ENCODE measurements at places on chromosomes 5 and 9.

- DNase-seq, result no peak
These were observed 319.2 kb downstream of the GADD45G start for GRCh38 chr9:89923961-89924504.

DNA sequence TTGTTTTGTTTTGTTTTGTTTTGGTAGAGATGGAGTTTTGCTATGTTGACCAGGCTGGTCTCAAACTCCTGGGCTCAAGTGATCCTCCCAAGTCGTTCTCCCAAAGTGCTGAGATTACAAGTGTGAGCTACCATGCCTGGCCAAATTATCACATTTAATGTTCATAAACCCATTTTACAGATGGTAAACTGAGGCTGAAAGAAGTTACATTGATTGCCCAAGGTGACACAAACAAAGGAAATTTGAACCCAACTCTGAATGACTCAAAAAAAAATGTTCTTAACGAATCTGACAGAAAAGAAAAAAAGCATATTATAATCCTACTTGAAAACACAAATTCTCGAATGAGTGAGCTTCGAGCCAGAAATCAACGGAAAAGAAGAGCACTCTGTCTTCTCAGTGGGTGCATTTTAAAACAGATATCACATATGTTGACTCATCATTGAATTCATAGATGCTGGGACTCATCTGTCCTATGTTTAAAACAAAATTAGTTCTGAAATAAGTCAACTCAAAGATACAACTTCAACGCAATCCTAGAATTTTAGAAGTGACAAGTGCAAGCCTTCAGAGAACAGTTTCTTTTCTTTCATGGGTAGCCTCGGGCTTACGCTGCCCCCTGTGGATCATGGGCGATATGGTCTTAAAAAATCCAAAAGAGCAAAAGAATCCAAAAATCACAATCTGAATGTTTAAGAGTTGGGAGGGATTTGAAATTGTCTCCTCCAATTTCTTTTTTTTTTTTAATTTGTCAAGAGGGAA, 28.4 kb downstream of the TIMD4 start:
- DNase-seq, result no peak

GRCh38 chr9:129237164-129237611, 59.1 kb upstream of the IER5L start:
- no peak for DNase-seq

DNA sequence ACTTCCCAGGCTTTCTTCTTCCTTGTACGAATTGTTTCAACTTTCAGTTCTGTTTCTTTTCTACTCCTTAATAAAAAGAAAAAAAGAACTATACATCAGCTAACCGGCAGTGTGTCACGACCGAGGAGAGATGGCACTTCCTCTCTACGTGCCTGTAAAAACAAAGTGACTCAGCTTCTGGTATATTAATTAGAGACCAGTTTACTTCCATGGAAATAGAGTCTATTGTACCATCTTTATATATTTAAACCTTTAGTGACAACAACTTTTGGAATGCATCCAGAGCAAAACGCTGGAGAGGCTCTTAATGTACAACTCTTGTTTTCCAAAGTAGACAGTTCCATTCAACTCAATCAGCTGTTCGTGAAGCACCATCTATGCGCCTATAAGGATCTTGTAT, 94.5 kb upstream of the LIFR start:
- DNase-seq, result no peak

DNA sequence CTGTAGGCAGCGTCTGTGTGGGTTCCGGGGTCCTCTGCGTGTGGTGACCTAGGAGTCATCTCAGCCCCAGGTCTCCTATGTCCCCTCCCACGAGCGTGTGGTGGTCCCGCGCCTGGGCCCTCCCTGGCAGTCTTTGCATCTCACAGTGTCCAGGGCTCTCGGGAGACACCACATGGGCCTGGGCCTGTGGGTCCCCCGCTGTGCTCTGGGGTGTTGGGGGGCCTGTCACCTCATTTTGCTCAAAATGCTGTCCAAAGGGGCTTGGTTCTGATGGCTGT, 27.1 kb downstream of the CEP72 start:
- no peak for DNase-seq

- DNase-seq, result no peak
These were observed 17.5 kb downstream of the CAPSL start for GRCh38 chr5:35920890-35921289.

DNA sequence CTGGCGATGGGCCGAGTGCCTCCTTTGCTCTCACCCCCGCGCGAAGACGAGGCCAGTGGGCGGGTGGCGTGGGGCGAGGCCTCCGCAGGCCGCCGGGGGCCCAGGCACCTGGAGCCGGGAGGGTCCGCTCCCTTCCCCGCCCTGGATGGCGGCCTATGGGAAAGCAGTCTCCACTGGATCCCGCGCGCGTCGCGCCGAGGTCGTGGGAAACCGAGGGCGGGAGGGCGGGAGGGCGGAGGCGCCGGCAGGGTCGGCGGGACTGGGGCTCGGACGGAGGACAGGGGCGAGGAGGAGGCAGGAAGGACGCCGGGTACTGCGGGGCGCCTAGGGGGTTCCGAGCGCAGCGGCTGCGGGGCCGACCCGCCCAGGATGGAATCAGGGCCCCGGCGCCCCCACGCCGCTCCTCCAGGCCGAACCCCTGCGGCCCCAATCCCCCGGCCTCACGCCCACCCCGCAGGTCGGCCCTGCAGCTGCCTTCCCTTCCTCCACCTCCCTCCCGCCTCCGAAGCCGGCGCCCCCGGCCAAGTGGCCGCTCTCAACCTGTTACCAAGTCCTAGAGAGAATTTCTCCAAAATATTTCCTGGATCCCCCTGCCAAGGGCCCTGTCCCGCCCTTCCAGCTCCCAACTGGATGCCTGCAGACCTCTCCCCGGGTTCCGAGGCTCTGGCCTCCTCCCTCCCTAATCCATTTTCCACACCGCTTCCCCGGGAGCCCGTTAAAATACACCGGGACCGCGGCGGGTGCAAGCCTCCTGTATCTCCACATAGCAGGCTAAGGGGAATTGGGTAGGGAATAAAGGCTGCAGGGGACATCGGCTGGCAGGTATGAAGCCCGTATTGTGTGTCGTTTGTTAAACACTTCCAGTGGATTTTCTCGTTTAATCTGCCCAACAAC, 146.3 kb downstream of the ERCC6L2 start:
- DNase-seq, result no peak

- DNase-seq, result no peak
These were observed 746 bp downstream of the STRBP start for GRCh38 chr9:123267481-123268198.

GRCh38 chr5:138643040-138643791, 68.0 kb upstream of the HSPA9 start:
- DNase-seq, result no peak

Data from epithelial cell of prostate (primary cell).